ENCODE measurements at places on chromosomes 3 and 15.

DNA sequence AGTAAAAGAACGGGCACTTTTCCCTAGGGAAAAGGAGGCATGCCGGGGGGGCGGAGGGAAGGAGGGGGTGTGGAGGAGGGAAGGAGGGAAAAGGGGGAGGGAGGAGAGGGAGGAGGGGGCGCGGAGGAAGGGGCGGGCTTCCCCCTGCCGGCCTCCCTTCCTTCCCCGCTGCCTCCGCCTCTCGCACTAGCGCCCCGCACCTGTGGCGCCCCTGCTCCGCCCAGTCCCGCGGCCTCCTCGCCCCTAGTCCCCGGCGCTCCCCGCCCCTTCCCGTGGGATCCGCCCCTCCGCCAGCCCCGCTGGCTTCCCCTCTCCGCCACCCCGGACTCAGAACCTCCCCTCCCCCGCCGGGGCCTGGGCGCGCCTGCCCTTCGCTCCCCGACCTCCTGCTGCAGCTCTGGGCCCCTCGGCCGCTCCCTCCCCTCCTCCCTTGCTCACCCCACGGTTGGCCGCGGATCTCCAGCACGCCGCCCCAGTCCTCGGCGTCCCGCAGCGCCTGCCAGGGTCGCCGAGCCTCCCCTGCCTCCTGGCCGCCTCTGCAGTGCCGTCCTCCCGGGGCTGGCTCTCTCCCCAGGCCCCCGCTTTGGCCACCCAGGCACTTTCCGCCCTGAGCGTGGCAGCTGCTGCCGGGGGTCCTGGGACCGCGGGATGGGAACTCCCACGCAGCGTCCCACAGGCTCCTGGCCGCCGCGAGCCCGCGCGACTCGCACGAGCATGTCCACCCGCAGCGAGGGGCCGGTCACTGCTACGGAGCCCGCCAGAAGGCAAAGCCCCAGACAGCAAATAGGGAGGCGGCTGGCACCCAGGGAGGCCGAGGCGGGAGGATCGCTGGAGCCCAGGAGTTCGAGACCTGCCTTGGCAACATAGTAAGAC, 147.4 kb downstream of the TJP1 start:
- DNase-seq, result no peak

GRCh38 chr3:138916824-138917223, 30.1 kb downstream of the FOXL2 start:
- no peak for DNase-seq

DNA sequence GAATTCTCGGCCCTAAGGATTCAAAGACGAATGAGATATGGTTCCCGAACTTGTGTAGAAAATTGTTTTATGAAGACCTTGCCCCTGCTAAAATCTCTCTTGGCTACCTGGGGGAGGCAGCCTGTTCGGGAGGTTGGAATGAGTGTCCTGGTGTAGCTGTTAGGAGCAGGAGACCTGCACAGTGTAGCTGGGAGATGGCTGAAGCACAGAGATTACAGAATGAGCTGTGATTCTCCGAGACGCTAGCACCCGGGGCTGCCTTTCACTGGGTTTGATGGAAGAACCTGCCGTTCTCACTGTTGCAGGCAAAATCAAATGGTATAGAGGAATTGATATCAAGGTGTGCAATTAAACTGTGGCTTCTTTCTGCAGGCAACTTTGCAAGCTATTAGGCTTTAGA, 68.0 kb downstream of the TRAK1 start:
- no peak for DNase-seq

GRCh38 chr3:141669434-141669833, 68.7 kb upstream of the RNF7 start:
- DNase-seq, result no peak
